ENCODE measurements at places on chromosomes 16 and 17.

GRCh38 chr17:74990581-74991105 lies 3.2 kb downstream of the CDR2L start:
- no peak for DNase-seq

DNA sequence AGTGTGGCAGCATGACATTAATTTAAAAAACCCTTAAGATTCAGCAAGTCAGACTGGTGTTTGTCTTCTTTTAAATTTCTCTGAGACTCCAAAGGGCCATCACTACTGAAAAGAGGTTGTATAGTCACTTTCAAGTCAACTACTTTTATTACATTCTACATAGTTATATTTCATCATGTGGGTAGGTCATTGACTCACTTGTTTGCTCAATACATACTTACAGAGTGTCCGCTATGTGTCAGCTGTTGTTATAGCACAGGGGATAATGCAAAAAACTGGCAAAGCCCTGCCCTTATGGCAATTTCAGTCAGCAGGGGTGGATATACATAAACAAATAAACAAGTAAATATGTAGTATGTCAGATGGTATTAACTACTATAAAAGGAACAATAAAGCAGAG lies 2.5 kb upstream of the MYH4 start:
- no peak for DNase-seq

- DNase-seq = peak; percentile 69
These were observed 7.0 kb downstream of the SGSH start for GRCh38 chr17:80212962-80213642.

DNA sequence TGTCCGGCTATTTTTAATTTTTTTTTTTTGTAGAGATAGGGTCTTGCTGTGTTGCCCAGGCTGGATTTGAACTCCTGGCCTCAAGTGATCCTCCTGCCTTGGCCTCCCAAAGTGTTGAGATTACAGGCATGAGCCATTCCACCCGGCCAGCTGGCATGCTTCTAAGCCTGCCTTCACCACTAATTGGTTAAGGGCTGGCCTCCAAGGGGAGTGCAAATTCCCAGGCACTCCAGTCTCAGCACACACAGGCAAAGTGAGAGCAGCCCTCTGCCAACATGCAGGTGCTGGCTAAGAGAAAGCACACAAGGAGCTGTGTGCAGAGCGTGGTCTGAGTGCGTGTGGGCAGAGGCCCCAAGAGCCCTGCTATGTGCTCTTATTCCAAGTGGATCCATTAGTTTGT lies 149.8 kb upstream of the HS3ST2 start:
- DNase-seq = no peak

DNA sequence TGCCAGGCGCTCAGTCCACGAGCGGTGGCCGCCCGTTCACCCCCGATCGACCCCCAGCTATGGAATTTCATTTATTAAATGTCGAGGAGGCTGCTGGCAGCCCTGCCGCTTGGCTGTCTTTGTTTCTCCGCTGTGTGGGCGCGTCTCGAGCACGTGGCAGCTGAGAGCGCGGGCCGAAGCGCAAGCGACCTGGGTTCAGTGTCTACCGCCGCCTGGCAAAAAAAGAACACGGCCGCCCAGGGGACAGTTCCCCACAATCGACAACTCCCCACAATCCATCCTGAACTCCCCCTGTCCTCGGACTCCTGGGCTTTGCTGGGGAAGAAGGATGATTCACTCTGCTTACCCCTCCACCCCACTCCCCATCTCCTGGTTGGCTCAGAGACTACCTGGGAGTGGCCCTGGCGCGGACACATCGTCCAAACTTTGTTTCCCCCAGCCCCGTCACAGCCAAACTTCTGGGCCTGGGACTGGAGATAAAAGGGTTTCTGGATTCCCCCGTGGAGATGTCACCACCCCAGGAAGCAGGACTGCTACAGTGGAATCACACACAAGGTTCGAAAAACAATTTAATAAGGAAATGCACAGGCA lies 1.7 kb upstream of the ANKRD13B start:
- peak; percentile 87 for DNase-seq

DNA sequence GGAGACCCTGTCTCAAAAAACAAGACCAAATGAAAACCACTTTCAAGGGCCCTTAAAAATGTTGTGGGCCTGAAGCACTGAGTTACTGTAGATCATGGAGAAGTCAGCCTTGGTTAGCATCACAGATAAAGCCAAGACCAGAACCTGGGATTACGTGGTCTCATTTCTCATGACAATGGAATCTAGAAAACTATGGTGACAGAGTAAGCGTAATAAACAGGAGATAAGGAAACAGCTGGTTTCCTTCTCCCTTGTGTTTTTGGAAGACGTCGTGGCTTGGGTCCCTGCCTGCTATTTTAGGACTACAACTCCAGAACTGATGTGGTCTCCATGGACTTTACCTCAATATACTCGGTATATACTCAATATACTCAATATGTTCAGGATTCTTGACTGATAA lies 180.7 kb upstream of the ZFHX3 start:
- no peak for DNase-seq

GRCh38 chr17:40345994-40346764 lies 18.4 kb downstream of the GJD3 start:
- no peak for DNase-seq

DNA sequence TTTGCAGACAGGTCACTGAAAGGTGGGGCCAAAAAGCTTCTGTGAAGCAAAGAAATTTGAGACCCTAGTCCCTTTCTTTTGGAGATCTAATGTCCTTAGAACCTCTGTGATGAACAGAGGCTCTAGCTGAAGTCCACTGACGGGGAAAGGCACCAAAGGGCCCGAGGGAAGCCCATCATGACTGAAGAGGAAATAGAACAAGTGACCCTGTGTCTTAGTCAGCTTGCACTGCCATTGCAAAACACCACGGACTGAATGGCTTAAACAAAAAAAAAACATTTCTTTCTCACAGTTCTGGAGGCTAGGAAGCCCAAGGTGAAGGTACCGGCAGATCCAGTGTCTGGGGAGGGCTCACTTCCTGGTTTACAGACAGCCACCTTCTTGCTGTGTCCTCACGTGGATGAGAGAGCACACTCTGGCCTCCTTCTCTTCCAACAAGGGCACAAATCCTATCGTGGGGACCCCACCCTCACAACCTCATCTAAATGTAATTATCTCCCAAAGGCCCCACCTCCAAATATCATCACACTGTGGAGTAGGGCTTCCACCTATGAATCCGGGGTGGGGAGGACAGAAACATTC lies 24.3 kb upstream of the ASGR2 start:
- no peak for DNase-seq

- DNase-seq = peak; percentile 73
These were observed 299.8 kb downstream of the SEC14L1 start for GRCh38 chr17:77440560-77440981.

DNA sequence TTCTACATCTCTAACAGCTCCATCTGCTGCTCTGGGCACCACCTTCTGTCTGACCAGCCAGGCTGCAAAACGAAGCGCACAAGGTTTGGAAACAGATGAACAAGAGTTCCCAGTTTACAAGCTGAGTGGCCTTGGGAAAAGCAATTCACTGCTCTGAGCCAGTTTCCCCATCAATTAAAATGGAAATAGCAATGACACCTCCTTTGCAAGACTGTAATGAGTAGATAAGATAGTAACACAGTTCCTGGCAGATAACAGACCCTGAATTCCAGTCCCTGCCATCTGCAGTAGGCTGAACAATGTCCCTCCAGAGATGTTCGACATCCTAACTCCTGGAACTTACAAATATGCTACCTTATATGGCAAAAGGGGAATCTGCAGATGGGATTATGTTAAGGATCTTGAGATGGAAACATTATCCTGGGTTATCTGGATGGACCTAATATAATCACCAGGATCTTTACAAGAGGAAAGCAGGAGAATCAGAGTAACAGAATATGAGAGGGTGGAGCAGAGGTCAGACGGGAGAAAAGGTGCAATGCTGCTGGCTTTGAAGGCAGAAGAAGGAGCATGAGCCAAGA lies 27.9 kb downstream of the CPPED1 start:
- DNase-seq = no peak

GRCh38 chr17:74243013-74243755 lies 29.8 kb downstream of the TTYH2 start:
- no peak for DNase-seq

GRCh38 chr17:57305908-57306504 lies 49.7 kb downstream of the MSI2 start:
- DNase-seq = no peak

DNA sequence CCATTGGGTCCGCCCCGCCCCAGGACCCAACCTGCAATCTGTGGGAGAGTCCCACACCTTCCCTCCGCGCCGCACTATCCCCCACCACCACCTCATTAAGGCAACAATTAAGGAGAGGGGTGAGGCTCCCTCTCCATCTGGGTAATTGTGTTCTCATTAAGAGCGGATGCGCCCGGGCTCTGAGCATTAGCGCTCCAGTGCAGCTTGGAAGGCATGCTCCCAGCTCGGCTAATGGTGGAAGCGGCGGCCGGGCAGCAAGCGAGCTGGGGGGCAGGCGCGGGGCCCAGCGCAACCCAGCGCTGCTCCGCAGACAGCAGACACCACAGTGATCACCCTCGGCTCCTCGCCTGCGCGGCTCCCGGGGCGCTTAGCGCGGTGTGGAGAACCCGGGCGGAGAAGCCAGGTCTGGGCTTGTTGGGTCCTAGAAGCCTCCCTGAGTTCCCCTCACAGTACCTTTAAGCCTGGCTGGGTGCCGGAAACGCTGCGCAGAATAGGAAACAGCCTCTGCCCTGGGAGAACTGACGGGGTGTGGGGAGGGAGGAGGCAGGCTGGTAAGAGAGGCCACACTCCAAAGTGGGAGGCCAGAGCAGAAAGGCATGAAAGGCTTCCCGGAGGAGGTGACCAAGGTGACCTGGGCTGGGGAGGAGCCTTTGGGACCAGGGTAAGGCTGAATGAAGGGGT lies 6.4 kb downstream of the CBLN1 start:
- DNase-seq = peak; percentile 75

DNA sequence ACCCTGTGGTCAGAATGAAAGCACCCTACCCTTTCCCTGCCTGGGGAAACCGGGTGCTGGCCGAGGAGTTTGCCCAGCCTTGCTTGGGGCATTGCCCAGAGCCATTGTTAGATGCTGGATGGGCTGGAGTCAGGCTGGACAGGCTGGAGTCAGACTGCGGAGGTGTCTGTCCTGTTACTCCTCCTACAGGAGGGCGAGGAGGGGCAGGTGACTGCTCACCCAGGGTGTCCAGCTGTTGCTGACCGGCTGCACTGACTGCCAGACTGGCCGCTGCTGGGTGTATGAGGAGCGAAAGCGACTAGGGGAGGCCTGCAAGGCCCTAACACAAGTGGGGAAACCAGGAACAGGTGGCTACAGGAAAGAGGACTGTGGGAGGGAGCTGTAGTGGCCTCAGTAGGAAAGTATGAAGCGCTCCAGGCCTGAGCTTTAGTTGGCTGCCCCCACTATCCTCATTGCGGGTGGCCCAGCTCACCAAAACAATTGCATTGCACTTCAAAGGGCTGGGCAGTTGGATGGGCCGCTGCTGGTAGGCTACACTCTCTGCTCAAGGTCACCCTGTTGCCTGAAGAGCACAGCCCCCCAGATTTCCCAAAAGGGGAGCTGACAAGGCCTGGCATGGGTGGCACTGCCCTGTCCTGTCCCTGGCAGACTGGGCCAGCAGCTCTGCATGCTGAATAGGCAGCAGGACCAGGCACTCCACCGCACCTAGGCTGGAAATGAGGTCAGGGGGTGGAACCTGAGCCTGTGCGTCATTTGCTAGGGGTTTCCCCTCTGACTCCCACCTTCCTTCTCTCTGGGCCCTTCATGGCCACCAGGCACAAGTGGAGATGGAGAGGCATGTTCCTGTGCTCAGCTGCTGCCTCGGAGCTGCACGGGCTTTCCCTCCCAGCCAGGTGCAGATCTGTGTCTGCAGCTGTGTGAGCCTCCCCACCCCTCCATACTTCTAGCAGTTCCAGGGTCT lies 18.4 kb downstream of the LDHD start:
- peak; percentile 80 for DNase-seq

DNA sequence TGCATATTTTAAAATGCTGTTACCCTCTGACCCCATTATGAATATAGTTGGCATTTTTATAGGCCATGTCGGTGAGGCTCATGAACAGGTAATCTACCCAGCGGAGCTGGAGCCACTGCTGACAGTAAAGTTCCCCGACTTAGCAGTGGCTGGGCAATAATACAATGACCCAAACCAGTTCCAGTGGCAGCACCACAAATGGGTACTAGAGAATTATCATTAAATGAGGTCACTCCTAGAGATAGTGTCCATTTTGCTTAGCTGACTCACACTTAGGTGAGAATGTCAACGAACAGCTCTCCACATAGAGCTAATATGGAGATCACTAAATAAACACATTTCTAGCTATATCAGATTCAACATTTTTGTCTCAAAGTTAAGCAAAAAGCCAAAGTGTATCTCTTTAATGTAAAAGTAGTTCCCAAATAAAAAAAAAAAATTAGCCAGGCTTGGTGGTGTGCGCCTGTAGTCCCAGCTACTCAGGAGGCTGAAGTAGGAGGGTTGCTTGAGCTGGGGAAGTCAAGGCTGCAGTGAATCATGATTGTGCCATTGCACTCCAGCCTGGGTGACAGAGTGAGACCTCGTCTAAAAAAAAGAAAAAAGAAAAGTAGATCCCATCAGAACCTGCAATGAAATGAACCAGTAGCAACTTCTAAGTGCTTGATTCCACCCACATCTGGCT lies 7.4 kb downstream of the MYO1D start:
- DNase-seq = no peak

GRCh38 chr17:64245218-64246145 lies 17.6 kb downstream of the TEX2 start:
- DNase-seq = no peak

DNA sequence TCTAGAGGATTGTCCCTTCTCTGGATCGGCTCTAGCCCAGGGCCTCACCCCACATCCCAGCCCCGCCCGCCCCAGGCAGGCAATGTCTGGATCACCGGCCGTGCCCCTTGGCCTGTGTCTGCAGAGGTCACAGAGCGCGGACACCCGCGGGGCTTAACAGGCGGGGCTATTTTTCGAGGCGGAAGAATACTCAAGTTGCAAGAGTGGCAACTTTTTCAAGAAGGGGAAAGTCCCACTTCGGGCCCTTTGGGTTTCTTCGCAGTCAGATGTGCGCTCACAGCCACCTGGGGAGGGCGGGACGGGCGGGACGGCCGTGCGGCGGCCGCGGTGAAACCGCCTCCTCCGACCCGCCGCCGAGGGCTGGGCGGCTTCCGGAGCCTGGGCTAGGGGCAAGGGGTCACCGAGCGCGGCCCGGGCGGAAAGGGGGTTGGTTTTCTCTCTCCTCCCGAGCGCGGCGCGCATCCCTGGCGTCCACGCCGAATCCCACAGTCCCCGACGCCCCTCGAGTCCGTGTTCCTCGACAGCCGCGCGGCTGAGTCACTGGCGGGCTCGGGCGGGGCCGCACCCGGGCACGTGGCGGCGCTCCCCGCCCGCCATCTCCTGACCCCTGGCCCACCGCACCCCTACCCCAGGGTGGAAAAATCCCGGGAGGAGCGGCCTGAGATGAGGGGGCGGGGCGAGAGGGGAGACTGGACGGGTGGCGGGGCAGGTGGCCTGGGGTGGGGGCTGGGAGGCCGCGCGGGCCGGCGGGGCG lies 1.2 kb upstream of the PFN1 start:
- DNase-seq = peak; percentile 94

GRCh38 chr16:50474138-50474537 lies 74.1 kb upstream of the NKD1 start:
- DNase-seq = no peak

DNA sequence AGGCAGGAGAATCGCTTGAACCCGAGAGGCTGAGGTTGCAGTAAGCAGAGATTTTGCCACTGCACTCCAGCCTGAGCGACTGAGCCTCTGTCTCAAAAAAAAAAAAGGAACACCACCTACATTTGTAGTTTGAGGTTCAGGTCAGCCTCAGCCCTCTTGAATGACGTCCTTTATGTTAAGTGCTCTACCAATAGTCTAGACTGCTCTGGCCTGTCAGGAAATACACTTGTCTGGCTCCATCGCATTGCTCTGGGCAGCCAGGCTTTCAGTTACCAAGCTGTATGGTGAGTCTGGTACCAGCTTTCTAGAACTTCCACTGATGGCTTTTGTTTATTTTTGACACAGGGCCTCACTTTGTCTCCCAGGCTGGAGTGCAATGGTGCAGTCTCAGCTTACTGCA lies 11.4 kb downstream of the SOCS7 start:
- DNase-seq = peak; percentile 25

Measured in upper lobe of left lung (tissue), 6 donors.